Thyroid gland (tissue), 4 donors: ENCODE measurements at places on chromosomes 7 and 10. TPM values are rescaled to one million over a fixed set of nuclear protein-coding genes. Genes with fewer than 3 reads are reported as not detected.

Gene CYP3A4
- not detected for total RNA-seq

Gene WIPF3
- total RNA-seq = 0.27 TPM

Gene BHLHA15
- 1.9 TPM for total RNA-seq

Gene CFAP46
- total RNA-seq = 12.7 TPM

Gene CYP3A7
- total RNA-seq = not detected
